ENCODE measurements at places on chromosomes 4 and X. TPM values are rescaled to one million over a fixed set of nuclear protein-coding genes. Genes with fewer than 3 reads are reported as not detected.
A peak's percentile ranks its signal among the peaks of the same experiment; 100 is the strongest.

The HPGD gene
- 20.0 TPM for total RNA-seq

The MBNL3 gene
- total RNA-seq: 3.2 TPM

The TSPAN7 gene
- total RNA-seq: 11.6 TPM

The CITED1 gene
- total RNA-seq: 1.8 TPM

The GPRASP3 gene
- 6.9 TPM for total RNA-seq

The GLOD5 gene
- not detected for total RNA-seq

The DGKK gene
- not detected for total RNA-seq

The MAGEE2 gene
- total RNA-seq: not detected

The SGCB gene
- total RNA-seq: 79.6 TPM

The RXFP1 gene
- total RNA-seq: not detected

The STX18 gene
- total RNA-seq: 17.8 TPM

The CCDC120 gene
- 1.2 TPM for total RNA-seq

GRCh38 chr4:22721204-22721603 is 28.5 kb downstream of the GBA3 start:
- no peak for DNase-seq

- no peak for DNase-seq
Measured at GRCh38 chr4:83012200-83012686, 1.6 kb upstream of the LIN54 start.

- DNase-seq: no peak
Measured at GRCh38 chr4:78684325-78685079, 91.6 kb upstream of the BMP2K start.

DNA sequence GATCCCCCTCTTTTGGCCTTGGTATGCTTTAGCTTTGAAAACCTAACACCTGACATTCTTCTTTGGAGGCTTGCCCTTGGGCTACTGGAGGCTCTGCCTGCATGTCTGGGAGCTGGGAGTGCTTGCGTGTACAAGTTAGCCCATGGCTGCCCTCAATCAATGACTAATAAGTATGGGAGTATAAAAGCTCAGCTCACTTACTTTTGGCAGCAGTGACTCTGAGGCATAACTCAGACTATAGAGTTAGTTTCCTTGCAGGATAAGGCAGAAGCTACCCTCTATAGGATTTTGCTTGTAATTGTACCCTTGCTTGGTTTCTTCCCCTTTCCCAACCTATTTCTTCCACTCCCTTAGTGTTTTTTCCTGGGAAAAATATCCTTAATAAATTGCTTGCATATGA is 247.9 kb downstream of the PPP1R2C start:
- DNase-seq: no peak

DNA sequence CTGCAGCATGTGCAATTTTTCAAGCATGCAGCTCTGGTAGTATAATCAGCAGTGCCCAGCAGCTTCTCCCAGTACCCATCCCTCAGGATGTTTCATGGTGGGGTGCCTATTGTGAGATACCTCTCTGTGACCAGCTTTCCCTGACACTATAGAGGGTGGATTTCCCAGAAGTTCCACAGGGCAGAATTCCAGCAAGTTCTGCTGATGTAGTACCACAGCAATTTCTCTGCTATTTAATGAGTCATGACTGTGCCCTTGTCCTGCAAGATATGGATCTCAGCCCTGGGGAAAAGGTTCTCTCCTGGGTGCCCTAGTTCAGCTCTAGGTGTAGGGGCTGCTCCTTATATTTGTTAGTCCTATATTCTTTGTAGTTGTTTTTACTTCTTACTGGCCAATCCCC is 174.8 kb downstream of the ENOX2 start:
- no peak for DNase-seq

GRCh38 chr4:28555866-28556265 is 1695.2 kb downstream of the STIM2 start:
- no peak for DNase-seq

DNA sequence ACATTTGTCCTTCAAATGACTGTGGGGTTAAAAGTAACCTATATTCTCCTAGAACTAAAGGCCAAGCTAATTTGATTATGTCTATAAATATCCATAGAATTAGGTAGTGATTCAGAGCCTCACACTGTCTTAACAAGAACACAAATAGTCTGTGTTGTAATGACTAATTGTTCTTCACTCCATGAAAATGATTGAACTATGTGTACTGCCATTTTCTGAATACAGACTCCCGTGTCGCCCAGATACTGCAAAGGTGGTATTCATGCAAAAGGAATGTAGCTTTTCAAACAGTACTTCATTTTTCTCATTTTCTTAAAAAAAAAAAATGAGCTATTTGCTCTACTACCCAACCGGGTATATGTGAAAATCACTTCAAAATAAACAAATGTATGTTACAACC is 11.3 kb upstream of the PHKA2 start:
- DNase-seq: no peak

DNA sequence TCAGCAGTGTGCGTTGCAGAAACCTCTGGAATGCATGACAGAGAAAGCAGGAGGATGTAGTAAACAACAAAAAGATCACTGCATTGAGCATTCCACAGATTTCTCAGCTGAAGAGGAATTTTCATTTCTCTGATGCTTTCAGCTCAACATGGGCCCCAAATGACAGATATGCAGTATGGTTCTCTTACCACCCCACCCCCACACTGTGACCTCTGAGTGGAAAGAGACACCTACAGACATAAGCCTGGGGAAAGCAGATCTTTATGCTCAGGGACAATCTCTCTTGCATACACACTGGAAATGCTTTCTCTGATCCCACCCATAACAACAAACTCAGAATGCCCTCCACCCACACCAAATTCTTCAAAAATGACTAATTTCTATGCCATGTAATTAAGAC is 983.7 kb upstream of the LCORL start:
- DNase-seq: no peak

DNA sequence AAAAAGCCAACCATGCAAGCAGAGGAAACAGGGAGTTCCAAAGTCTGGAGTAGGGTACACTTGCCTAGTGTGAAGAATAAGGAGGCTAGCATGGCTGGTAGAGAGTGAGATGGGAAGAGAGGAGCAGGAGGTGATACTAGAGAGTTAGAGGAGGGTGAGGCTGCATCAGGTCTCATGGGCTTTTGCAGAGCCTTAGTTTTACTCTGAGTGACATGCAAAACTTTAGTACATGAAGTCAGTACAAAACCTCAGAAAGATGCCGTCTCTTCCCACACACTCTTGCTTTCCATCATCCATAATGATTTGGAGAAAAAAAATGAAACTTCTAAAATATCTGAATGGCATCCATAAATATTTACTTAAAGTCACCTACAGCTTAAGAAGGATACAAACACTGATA is 5.0 kb downstream of the OPRPN start:
- peak; percentile 26 for DNase-seq

GRCh38 chr4:69744157-69744478 is 16.3 kb downstream of the SULT1B1 start:
- DNase-seq: no peak

DNA sequence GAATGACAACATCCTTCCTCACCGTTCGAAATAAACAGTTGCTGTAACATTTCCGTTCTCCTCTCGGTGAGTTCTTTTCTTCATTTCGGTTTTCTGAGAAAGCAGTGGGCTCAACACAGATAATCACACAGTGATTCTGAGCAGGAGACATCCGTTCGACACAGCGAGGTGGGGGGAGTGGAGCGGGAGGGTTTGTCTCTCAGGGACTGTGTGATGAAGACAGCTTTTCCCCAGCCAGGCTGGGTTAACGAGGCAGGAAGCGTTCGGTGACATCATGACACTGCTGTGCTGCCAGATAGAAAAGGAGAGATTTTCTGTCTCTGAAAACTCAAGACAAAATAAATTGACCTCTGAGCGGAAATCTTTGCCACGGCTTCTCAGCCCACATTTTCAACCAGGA is 119.3 kb downstream of the CRLF2 start:
- no peak for DNase-seq

DNA sequence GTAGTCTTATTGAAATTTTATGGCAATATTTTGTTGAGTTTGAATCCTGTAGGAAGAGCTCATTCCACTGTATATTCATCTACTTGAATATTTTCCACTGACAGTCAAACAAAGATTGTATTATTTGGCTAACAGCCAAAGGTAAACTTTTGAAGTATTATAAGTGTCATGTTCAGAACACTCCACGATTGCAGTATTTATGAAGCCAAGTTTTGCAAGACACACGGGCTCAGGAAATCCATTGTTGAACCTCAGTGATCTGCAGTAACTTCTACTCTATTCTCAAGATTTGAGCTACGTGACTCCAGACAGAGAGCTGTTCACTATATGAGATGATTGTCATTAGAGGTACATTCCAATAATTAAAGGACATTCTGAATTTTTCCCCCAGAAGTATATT is 302.7 kb upstream of the ADGRL3 start:
- no peak for DNase-seq

DNA sequence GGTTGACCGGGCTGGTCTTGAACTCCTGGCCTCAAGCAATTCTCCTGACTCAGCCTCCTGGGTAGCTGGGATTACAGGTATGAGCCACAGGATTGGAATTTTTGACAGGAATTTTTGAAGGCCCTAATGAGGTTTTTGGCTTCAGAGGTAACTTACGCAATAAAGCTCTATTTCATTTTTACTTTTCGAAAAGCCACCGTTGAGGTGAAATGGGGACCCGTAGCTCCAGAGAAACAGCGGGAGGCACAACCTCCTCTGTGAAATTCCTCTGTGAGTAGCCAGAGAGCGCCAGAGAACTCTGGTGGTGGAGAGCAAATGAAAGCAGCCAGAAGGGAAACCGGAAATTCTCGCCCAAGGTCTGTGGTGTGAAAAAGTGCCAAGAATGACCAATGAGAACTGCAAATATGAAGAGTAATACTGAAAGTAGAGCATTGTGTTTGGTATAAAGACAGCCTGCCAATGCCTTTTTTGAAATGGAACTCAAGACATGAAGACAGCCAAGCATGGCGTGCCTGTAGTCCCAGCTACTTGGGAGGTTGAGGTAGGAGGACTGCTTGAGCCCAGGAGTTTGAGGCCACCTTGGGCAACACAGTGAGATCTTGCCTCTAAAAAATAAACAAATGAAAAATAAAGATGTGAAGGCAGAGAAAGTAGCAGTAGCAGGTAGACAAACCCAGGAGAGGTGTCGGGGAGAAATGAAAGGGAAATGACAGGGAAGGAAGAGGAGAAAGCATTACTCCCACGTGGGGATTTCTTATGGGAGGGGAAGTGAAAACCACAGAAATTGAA is 33.0 kb upstream of the TMEM131L start:
- DNase-seq: no peak

- no peak for DNase-seq
Measured at GRCh38 chr4:94758141-94758699, 465 bp downstream of the BMPR1B start.

GRCh38 chr4:139819082-139819481 is 153.5 kb downstream of the MGST2 start:
- peak; percentile 12 for DNase-seq

DNA sequence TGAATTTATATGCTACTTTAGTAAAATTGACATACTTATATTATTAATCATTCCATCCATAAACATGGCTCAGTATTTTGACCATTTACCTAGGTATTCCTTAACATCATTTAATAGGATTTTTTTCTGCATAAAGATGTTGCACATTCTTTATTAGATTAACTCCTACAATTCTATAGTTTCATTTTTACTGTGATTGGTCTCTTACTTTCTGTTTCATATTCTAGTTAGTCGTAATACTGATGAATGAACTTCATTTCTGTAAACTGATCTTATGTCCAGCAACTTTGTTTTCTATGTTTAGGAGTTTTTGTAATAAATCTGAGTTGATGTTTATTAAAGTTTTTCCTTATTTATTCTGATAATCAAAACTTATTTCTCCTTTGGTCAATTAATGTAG is 278.2 kb upstream of the CXXC4 start:
- DNase-seq: no peak

DNA sequence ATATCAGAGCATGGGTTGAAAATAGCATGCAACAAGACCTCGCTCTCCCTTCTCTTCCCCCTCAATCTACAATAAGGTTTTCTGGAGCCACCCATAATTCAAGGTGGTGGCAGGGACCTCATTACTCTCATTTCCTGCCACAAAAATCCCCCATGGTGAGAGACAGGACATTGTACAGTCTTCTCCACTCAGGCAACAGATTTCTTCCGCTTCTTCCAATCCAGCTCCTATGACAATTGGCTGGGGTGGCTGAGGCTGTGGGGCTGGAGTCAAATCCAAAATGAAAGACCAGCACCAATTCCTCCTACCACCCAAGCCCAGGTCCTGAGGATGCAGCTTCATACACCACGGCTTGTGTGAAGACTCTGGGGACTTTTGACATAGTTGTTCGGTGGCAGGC is 40.3 kb upstream of the NKRF start:
- DNase-seq: no peak

GRCh38 chr4:39304651-39305050 is 61.5 kb downstream of the RFC1 start:
- DNase-seq: peak; percentile 19

DNA sequence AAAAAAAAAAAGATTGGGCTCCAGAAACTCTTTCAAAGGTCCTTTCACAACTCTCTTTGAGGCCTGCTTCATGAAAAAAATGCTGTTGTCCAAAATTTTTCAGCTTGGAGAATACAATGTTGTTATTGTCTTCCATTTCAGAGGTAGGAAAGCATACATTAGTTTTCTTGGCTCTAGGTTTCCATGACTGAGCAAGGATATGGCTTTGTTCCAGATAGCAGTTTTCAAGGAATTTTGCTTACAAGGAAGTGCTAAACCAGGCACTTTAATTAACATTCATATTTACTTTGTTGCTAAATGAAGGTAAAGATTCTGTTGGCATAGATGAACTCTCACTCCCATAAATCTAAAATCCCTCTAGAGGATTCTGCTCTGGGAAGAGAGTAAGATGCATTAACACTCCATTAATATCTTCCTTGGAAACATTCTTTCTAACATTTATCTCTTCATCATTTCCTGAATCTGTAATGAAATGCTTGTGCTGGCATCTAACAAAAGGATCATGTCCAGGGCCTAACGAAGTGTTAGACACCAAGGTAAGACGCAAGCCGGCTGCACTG is 118.4 kb downstream of the COL25A1 start:
- no peak for DNase-seq

DNA sequence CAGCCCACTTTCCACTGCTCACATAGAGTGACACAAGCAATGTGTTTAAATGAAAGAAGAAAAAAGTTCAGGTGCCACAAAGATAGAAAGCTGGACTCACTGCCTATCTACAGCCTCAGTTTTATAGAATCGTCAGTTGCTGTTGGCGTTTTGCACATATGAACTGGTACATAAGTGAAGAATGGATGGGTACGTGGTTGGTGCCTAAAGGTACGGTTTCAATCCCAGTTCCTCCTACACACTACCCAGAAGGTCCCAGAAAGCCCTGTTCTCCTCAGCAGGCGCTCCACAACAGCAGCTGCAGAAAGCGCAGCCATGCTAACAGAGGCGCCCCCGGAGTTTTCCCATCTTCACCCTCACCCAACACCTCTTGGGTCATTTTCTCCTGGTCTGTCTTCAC is 23.6 kb downstream of the CHST7 start:
- no peak for DNase-seq

- no peak for DNase-seq
Measured at GRCh38 chr4:163618845-163619244, 124.4 kb downstream of the TMA16 start.

- DNase-seq: no peak
Measured at GRCh38 chr4:35100932-35101331, 1143.4 kb downstream of the ARAP2 start.

- DNase-seq: no peak
Measured at GRCh38 chrX:153763298-153763932, 634 bp upstream of the PLXNB3 start.
